K562 (cell line): ENCODE measurements at places on chromosomes 12 and 14. TPM values are rescaled to one million over a fixed set of nuclear protein-coding genes. Genes with fewer than 3 reads are reported as not detected.
A peak's percentile ranks its signal among the peaks of the same experiment; 100 is the strongest.

GRCh38 chr12:42638697-42639096 lies 49.2 kb upstream of the PRICKLE1 start:
- no peaks in the 10 kb centered on the region for H3K4me1 ChIP-seq
- no peaks in the 10 kb centered on the region for H3K27me3 ChIP-seq
- H3K36me3 ChIP-seq: no peaks in the 10 kb centered on the region
- no peak for DNase-seq

DNA sequence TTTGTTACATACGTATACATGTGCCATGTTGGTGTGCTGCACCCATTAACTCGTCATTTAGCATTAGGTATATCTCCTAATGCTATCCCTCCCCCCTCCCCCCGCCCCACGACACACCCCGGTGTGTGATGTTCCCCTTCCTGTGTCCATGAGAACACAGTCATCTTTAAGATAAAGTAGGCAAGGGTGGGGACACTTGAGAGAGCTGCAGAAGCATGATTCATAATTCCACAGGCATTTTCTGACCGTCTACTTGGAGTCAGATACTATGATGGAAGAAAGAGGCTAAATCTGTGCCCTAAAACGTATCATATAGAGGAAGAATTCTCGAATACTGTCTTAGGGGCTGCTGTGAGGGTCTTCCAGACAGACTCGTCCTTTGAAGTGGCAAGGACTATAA lies 145.9 kb upstream of the VASH1 start:
- no peaks in the 10 kb centered on the region; the same call in 1 of the 2 replicates for H3K27me3 ChIP-seq
- H3K4me3 ChIP-seq: no peak overlapping the region
- H3K36me3 ChIP-seq: no peaks in the 10 kb centered on the region
- no peak for DNase-seq

TAS2R31 gene
- total RNA-seq: 1.0 and 1.1 TPM in 2 replicates

DNA sequence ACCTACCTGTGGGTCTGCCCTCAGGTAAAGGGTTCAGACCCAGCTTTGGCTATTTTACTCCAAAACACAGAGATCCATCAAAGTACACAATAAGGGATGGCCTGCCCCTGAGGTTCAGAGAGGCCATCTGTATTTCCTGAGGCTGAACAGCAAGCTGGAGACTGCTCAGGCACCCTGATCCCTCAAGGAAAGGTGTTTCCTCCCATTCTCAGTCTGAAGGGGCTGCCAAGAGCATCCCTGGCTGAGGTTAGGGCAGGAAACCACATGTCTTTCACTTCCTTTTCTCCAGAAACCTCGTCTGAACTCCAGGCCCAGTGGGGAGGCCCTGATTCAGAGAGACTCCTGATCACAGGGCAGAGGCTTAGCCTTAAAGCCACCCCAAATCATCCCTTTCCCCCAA lies 1.5 kb downstream of the RILPL1 start:
- H3K27ac ChIP-seq: no peak overlapping the region
- H3K4me1 ChIP-seq: peaks cover 14% of the 10 kb centered on the region
- H3K4me3 ChIP-seq: peak overlapping the region; percentile 54; the same call in 1 of the 2 replicates
- peaks cover 24% of the 10 kb centered on the region; the same call in 2 of the 3 replicates for H3K36me3 ChIP-seq

- no peak overlapping the region for H3K4me3 ChIP-seq
- H3K36me3 ChIP-seq: no peaks in the 10 kb centered on the region
- no peak for DNase-seq
- H3K27me3 ChIP-seq: peaks cover under 1% of the 10 kb centered on the region; the same call in 1 of the 2 replicates
- H3K4me1 ChIP-seq: no peaks in the 10 kb centered on the region
- H3K27ac ChIP-seq: no peak overlapping the region
Measured at GRCh38 chr14:94481468-94482131, 5.6 kb upstream of the SERPINA9 start.

CSRP2 gene
- 1.6 and 2.3 TPM in 2 replicates for total RNA-seq

GRCh38 chr14:24785698-24786097 lies 151.7 kb upstream of the GZMB start:
- H3K4me1 ChIP-seq: no peaks in the 10 kb centered on the region
- H3K36me3 ChIP-seq: no peaks in the 10 kb centered on the region
- H3K4me3 ChIP-seq: no peak overlapping the region
- no peak for DNase-seq

DNA sequence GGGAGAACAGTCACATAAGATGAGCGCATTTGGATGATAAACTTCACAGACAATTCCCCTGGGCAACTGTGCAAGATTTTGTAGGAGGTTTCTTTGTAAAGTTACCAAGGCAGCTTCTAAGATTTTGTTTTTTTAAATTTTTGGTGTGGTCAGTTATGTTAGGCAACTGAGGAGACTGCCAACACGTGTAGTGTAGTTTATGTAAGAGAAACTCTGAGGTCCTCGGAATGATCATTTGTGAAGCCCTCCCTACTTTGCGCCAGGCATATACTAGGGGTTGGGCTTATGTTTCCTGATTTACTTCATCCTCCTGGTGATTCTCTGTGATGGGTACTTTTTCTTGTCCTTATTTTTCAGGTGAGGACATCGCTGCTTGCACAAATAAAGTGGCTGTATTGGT lies 433.6 kb downstream of the TMEM132D start:
- no peak overlapping the region for H3K4me3 ChIP-seq
- H3K36me3 ChIP-seq: no peaks in the 10 kb centered on the region
- no peak for DNase-seq
- no peak overlapping the region for H3K27ac ChIP-seq
- no peaks in the 10 kb centered on the region for H3K4me1 ChIP-seq
- H3K27me3 ChIP-seq: no peaks in the 10 kb centered on the region

- DNase-seq: no peak
- H3K27me3 ChIP-seq: peaks cover 44% of the 10 kb centered on the region
- no peaks in the 10 kb centered on the region for H3K36me3 ChIP-seq
- H3K27ac ChIP-seq: no peak overlapping the region
- no peak overlapping the region for H3K4me3 ChIP-seq
Measured at GRCh38 chr12:116650585-116651087, 87.2 kb downstream of the SPRING1 start.

INSM2 gene
- not detected in 2 replicates for total RNA-seq
